ENCODE measurements at places on chromosomes 7 and 10. TPM values are rescaled to one million over a fixed set of nuclear protein-coding genes. Genes with fewer than 3 reads are reported as not detected.

The ITGB1 gene
- 2,693 TPM for total RNA-seq

The IL2RA gene
- not detected for total RNA-seq

The ZNF365 gene
- total RNA-seq, result 5.8 TPM

The UTF1 gene
- not detected for total RNA-seq

The EPHB4 gene
- 75.8 TPM for total RNA-seq

The AQP1 gene
- total RNA-seq, result 44.6 TPM

The AHR gene
- total RNA-seq, result 84.4 TPM

The PRRT4 gene
- under 0.01 TPM for total RNA-seq

- DNase-seq, result peak; percentile 45
Observed at GRCh38 chr10:33734393-33735155, 400.1 kb upstream of the NRP1 start.

GRCh38 chr10:104029521-104029860 is 56.2 kb downstream of the COL17A1 start:
- DNase-seq, result peak; percentile 56

- DNase-seq, result no peak
Observed at GRCh38 chr7:111390000-111390399, 172.3 kb downstream of the IMMP2L start.

- DNase-seq, result no peak
Observed at GRCh38 chr10:77892021-77892739, 34.4 kb downstream of the DLG5 start.

DNA sequence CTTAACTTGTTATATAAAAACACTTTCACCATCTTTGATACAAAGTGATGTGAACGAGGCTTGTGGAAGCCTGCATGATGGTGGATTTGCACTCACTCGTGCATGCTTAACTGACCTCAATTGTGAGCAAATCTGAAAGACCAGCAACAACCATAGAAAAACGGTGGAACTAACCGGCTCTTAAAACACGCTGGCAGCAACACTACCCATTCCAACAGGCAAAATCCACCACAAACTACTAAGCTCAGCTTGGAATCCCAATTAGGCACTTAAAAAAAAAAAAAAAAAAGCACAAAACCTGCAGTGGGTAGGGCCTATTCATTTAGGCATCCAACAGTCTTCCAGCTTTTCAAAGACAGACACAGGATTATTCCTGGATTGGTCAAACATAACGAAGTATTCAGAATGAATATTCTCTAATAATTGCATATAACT is 1.8 kb downstream of the GDI2 start:
- DNase-seq, result peak; percentile 74

- DNase-seq, result no peak
Observed at GRCh38 chr10:4196771-4197390, 411.9 kb upstream of the KLF6 start.

DNA sequence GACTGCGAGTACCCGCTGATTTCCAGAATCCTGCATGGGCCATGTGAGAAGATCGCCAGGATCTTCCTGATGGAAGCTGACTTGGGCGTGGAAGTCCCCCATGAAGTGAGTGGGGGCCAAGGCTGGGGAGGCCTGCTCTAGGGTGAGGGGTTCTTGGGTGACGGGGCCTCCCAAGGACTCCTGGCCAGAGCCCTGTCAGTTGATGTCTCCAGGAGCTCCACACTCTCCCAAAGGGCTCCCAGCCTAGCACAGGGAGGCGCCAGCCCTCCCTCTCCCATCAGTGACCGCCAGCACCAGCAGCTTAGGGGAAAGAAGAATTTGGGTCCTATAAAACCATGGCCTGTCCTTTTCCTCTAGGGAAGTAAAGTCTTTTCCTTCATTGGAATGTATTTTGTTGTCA is 9.8 kb upstream of the ZNF22 start:
- no peak for DNase-seq

- no peak for DNase-seq
Observed at GRCh38 chr7:32648408-32649156, 153.3 kb downstream of the AVL9 start.

DNA sequence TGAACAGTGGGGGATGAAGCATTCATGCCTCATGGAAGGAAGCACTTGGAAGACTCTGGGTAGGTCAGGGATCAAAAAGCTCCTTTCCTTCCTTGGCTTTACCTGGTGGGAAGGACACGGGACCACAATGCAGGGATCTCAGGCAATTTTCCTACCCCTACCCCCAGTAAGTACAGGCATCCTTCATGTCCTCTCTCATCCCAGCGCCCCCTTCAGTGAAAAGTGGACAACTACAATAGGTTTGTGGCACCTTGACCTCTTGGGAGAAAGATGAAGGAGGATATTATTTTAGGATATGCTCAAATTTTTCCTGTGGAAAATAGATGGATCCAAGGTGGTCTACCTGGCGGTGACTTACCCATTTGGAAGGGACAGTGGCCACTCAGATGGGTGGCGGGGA is 16.5 kb downstream of the AFAP1L2 start:
- no peak for DNase-seq

- no peak for DNase-seq
Observed at GRCh38 chr10:82091413-82091812, 216.4 kb downstream of the NRG3 start.

DNA sequence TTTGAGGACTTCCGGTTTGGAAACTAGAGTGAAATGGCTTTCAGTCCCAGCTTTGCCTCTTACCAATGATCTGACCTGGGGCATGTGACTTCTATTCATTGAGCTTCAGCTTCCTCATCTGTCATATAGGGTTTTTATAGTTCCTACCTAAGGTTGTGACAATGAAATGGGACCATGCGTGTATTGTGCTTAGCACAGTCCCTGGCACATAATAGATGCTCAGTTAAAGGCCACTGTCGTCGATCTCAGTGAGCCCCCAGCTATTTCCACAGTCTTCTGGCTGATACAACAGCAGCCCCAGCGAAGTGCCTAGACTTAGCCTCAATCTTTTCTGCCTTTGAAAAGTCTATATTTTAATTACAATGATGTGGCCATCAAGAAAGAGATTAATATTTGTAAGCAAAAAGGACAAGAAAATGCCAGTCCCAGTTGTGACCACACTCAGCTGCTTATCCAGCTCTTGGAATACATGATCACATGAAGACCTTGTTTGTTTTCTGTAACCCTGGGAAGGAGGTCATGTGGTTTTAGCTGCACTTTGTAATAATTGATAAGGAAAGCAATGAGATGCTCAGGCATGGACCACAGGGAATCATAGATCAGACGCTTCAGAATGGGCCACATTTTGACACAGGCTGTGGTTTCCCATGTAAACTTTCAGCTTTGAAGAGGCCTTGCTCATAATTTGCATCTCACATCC is 44.6 kb downstream of the VWA2 start:
- no peak for DNase-seq

DNA sequence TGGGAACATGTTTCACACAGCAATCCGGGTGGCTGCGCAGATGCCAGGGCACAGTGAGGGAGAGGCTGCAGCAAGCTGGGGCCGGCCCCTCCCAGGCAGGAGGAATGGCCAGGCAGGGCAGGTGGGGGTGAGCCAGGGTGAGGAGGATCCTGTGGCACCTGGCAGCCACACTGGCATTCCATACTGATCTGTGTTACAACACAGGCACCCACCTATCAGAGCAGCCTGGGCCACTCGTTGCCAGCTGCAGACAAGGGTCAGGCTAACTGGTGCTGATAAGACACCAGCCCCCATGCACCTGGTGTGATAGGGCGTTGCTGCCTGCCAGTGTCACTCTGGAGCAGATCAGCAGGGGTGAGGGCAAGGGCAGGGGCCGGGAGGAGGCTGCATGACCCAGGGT is 16.6 kb upstream of the RET start:
- DNase-seq, result no peak

DNA sequence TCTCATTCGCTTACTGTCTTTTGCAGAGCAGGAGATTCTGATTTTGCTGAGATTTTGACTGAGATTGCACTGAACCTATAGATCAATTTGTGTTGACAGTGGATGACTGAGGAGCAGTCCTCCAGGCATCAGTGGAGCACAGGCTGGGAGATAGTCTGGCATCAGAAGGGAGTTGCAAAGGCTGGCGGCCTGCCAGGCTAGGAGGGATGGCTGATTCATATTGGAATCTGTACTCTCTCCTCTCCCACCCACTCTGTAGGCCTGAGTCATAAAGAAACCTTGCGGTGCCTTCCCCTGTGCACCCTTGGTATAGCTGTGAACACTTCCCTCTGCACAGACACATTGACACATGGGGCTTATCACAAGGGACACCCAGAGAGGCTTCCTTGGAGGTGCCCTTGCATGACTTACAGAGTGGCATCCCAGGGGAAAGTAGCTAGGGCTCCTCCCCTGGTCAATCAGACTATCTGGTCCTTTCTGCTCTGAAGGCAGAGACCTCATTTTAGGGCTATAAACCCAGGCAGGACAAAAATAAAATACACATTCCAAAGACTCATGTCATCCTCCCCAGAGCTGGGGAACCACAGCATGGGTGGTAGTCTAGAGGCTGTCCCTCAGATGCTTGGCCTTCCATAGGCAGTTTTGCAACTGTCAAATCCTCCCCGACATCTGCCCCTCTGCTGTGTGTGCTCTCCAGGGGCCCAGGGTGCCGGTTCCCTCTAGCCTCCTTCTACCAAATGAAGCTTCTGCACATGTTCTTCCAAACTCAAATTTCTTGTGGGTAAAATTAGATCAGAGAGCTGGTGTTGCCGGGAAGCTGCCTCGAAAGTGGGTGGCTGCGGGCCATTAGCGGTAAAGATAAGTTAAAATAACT is 37.4 kb upstream of the EEPD1 start:
- peak; percentile 92 for DNase-seq

DNA sequence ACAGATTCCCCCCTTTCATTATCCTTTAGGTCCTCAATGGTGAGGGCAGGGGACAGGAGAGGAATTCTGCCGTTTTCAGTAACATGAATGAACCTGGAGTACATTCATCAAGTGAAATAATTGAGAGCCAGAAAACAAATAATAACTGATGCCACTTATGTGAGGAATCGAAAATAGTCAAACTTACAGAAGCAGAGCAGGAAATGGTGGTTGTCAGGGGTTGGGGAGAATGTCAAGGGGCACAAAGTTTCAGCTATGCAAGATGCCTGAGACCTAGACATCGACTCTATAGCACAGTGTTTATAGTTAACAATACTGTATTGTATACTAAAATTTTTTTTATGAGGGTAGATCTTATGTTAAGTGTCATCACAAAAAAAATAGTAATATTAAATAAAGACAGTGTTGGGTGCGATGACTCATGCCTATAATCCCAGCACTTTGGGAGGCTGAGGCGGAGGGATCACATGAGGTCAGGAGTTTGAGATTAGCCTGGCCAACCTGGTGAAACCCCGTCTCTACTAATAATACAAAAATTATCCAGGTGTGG is 1219.8 kb downstream of the GATA3 start:
- no peak for DNase-seq
